Thyroid gland (tissue), 4 donors: ENCODE measurements at places on chromosomes 2 and 18. TPM values are rescaled to one million over a fixed set of nuclear protein-coding genes. Genes with fewer than 3 reads are reported as not detected.

Gene FAM237A
- not detected for total RNA-seq

Gene C1QL2
- not detected for total RNA-seq

Gene PCARE
- not detected for total RNA-seq

Gene EFEMP1
- total RNA-seq = 821 TPM

GRCh38 chr18:43393174-43393573 lies 115.9 kb upstream of the SYT4 start:
- H3K4me1 ChIP-seq = no peaks in the 10 kb centered on the region
- H3K4me3 ChIP-seq = no peak overlapping the region
- no peak overlapping the region for H3K27ac ChIP-seq
- H3K36me3 ChIP-seq = no peaks in the 10 kb centered on the region
- DNase-seq = no peak
